Activated CD4-positive, alpha-beta T cell treated with anti-CD3 and anti-CD28 coated beads, Interleukin-2, amount 50 U/mL, for 16 hours (primary cell): ENCODE measurements at places on chromosomes 3 and 15.

GRCh38 chr3:111733856-111734255, 125.2 kb upstream of the PHLDB2 start:
- DNase-seq = no peak

GRCh38 chr15:74794248-74794969, 12.5 kb downstream of the CSK start:
- DNase-seq = no peak

- no peak for DNase-seq
These were observed 228.3 kb downstream of the CLSTN2 start for GRCh38 chr3:140163159-140163763.

GRCh38 chr3:55203006-55203405, 275.1 kb upstream of the LRTM1 start:
- DNase-seq = no peak

DNA sequence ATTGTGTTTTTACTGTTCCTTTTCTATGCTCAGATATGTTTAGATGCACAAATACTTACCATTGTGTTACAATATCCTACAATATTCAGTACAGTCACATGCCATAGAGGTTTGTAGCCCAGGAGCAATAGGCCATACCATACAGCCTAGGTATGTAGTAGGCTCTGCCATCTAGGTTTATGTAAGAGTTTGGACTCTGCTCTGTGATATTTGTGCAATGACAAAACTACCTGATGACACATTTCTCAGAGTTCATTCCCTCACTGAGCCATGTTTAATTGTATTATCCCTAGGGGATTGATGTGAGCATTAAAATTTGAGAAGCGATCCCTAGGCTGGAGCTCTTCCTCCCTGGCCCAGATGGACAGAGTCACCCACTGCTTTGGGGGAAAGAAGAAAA, 270.0 kb upstream of the PROK2 start:
- no peak for DNase-seq

DNA sequence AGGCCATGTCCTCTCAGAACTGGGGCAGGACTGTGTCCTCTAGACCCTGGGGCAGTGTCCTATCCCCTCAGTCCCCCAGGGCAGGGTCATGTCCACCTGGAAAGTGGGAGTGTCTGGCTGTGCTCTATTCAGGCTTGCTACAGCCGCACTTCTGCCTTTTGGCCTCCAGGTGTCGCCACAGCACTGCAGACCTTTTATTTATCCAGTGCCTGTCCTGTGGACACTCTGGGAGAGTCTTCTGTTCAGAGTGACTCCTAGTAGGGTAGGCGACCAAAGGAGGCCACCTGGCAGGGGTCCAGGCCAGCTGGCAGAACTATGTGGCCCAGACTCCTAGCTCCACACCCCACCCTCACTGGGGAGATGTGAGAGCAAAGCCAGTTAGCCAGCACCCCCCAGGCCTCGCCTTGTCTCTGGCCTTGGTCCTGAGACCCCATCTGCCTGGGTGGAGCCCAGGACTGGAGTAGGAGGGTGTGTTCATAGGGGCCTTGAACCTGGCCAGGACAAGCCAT, 3.9 kb downstream of the TMIE start:
- peak; percentile 71 for DNase-seq

- peak; percentile 64 for DNase-seq
These were observed 23.4 kb upstream of the SEC13 start for GRCh38 chr3:10344147-10344943.

GRCh38 chr3:59605944-59606534, 556.2 kb upstream of the CFAP20DC start:
- DNase-seq = no peak

GRCh38 chr15:91624353-91624968, 229.0 kb upstream of the SLCO3A1 start:
- no peak for DNase-seq

- peak; percentile 56 for DNase-seq
These were observed 509.9 kb downstream of the SHQ1 start for GRCh38 chr3:72338082-72338941.

- DNase-seq = no peak
These were observed 159.4 kb downstream of the FBLN2 start for GRCh38 chr3:13708301-13708700.

DNA sequence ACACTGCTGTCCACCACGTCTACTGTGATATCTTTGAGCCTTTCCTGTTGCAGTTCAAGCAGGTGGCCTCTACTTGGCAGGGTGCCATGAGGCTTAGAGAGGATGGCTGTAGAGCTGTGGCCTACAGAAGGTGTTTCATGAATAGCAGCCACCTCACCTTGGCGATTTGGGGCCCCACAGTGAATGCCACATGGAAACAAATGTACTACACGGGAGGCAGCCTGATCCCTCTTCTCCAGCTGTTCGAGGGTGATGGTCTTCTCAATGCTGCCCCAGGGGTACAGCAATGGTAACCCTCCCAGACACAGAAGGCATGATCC, 70.7 kb downstream of the FAM43A start:
- no peak for DNase-seq

DNA sequence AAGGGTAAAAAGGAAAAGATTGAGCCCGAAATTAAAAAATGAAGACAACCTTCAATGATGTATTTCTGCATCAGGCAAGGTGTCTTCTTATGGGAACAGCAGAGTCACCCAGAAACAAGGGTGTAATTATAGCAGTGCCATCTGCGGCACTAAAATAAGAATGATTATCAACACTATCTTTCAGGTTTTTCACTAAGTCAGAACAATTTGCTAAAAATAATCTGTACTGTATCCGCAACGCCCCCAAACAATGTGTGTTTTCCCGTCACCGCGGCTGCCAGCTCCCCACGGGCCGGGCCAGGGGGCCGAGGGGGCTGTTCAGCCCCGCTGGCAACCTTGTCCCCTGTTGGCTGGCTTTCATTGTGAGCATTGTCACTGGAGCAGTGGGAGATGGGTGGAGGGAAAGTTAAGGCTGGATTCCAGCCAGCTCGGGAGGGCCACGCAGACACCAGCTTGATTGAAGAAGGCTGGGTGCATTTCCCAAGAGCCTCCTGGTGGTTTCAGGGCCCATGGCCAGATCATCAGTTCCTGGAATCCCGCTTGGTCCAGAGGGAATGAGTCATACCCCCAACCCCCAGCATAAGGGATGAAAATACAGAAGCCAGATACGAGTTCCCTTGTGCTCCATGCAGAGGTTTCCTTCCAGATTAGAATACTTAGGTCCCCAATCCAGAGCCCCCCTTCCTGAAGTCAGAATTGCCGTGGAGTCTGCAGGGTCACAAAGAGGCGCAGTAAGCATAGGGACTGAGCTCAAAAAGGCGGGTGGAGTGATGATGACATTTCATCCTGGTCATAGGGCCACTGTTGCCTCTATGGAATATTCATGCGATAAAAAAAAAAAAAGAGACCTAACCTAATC, 90.2 kb upstream of the KLF13 start:
- DNase-seq = no peak

DNA sequence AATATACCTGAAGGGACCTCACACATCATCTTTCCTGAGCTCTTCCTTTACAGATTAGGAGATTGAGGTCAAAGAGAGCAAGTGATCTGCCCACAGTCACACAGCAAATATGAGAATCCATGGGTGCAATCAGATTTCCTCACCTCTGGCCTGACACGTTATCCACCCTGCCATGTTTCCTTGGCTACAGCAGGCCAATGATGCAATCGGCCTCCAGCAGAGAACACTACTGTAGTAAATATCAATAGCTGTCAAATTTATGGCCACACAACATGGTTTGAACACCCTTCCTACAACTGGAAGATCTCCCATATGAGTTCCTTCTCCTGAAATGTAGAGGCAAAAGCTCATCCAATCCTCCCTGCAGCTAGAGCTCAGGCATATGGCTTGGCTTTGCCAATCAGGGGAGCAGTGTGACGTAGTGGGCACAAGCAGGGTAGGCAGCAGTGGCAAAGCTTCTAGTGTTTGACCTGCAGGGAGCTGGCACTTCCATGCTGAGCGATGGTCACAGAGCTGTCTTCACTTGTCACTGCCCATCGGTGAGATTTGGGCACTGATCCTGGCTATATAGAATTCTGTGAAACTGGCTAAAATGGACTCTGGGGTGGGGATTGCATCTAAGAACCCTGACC, 271.3 kb downstream of the TJP1 start:
- DNase-seq = no peak

GRCh38 chr3:142940472-142940871, 23.0 kb downstream of the PAQR9 start:
- DNase-seq = no peak

GRCh38 chr15:64938192-64938591, 26.5 kb downstream of the ANKDD1A start:
- DNase-seq = no peak

GRCh38 chr15:94282269-94283250, 51.2 kb downstream of the MCTP2 start:
- DNase-seq = no peak

- no peak for DNase-seq
These were observed 172.1 kb downstream of the TP63 start for GRCh38 chr3:189803254-189803653.

- DNase-seq = no peak
These were observed 13.9 kb downstream of the ELL3 start for GRCh38 chr15:43762824-43763223.

GRCh38 chr3:126616931-126617330, 38.0 kb downstream of the TXNRD3 start:
- no peak for DNase-seq

DNA sequence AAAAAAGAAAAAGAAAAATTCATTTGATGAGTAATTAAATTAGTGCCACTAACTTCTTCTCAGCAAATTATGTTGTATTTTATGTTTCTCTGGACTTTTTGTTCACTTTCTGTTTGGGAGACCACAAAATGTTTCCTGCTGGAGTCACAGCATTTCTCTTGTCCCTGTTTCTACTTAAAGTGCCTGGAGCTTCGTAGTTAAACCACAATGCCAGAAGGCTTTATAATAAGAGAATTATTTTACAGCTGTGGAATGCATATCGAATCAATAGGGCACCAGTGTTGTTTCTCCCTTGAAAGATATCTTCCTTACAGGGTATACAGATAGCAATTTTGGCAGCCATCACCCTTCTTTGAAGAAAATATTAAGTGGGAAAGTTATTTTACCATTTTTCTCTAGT, 3.2 kb downstream of the DTWD1 start:
- no peak for DNase-seq

DNA sequence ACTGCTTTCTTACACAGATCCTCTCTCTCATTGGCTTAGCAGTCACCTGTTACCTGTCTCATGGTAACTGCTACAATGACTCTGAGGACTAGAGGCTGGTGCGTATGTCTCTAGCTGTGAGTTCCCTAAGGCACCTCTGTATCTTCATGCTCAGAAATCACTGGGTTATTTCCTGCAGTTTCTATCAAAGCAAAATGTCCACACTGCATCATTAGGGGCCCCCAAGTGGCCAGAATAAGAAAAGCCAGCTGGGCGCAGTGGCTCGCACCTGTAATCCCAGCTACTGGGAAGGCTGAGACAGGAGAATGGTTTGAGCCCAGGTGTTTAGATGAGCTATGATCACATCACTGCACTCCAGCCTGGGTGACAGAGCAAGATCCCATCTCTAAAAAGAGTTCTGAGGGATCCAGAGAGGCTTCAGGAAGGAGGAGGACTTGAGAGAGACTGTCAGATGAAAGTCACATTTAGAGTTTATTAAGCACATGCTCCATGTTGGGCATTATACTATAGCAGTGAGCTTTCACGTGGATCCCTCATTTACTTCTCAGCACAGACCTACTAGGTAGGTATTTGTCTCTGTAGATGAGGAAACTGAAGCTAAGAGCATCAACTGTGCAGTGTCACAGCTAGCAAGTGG, 2.3 kb upstream of the VPS18 start:
- peak; percentile 39 for DNase-seq
